ENCODE measurements at places on chromosomes 1 and 21.

DNA sequence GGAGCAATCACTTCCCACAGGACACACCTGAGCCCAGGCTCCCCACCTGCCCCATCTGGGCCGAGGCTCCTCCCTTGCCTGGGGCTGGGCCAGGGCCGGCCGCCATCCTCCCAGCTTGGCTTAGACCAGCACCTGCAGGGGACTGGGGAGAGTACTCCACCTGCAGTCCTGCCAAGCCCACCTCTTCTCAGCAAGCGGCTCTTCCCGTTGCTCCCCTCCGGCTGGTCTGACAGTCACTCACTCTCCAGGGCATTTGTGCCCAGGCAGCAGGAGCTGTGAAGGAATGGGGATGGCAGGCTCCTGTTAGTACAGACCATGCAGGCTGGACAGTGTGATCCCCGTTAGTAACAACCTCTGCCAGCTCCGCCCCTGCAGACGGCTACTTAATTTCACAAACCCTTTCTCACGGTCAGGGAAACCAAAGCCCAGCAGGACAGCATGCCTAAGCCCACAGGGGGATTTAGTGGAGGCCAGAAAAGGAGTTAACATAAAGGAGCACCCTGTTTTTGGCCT lies at the start of gene FYB2:
TSS of gene FYB2 (minus strand) at position 18 of the 513 bp plus-strand sequence. CDS start 114 bp downstream, outside the sequence.
- DNase-seq, result no peak

GRCh38 chr1:175075572-175076568 lies 8.2 kb downstream of the TNN start:
- no peak for DNase-seq

- no peak for DNase-seq
Measured at GRCh38 chr1:193176788-193177187, 9.6 kb downstream of the B3GALT2 start.

DNA sequence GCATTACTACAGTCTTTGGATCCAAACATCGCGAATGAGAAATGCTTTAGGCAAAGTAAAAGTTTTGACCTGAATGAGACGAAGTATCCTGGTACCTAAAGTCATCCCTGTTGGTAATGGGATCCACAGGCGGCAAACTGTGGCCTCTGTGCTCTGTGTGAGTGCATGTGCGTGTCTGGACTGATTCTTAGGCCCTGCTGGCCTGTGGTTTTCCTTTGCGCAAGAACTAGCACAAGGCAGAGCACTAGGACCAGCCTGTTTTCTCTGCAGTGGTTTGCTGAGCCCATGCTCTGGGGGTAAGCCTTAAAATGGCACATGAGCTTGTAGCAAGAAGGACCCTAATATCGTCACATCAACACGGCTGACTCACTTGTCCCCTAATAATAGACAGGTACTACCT lies 251.2 kb downstream of the DSCAM start:
- no peak for DNase-seq

DNA sequence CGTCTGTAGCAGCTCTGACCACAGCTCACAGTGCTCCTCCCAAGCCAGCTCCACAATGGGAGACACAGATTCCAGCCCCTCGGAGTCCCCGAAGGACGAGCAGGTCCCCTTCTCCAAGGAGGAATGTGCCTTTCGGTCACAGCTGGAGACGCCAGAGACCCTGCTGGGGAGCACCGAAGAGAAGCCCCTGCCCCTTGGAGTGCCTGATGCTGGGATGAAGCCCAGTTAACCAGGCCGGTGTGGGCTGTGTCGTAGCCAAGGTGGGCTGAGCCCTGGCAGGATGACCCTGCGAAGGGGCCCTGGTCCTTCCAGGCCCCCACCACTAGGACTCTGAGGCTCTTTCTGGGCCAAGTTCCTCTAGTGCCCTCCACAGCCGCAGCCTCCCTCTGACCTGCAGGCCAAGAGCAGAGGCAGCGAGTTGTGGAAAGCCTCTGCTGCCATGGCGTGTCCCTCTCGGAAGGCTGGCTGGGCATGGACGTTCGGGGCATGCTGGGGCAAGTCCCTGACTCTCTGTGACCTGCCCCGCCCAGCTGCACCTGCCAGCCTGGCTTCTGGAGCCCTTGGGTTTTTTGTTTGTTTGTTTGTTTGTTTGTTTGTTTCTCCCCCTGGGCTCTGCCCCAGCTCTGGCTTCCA lies 22.9 kb upstream of the VPS13D start:
- DNase-seq, result no peak

DNA sequence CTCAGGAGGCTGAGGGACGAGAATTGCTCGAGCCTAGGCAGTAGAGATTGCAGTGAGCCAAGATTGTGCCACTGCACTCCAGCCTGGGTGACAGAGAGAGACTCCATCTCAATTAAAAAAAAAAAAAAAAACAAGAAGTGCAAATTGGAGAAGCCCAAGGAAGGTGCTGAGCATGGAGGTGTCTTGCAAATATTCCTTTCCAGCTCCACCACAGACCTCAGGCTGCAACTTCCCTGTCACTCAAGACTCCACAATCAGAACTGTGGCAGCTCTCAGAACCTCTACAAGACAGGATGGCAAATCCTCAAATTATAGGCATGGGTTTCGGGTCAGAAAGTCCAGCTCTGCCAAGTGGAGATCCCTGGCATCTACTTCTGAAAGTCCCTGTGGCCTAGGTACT lies 104.4 kb upstream of the TIAM1 start:
- DNase-seq, result no peak

DNA sequence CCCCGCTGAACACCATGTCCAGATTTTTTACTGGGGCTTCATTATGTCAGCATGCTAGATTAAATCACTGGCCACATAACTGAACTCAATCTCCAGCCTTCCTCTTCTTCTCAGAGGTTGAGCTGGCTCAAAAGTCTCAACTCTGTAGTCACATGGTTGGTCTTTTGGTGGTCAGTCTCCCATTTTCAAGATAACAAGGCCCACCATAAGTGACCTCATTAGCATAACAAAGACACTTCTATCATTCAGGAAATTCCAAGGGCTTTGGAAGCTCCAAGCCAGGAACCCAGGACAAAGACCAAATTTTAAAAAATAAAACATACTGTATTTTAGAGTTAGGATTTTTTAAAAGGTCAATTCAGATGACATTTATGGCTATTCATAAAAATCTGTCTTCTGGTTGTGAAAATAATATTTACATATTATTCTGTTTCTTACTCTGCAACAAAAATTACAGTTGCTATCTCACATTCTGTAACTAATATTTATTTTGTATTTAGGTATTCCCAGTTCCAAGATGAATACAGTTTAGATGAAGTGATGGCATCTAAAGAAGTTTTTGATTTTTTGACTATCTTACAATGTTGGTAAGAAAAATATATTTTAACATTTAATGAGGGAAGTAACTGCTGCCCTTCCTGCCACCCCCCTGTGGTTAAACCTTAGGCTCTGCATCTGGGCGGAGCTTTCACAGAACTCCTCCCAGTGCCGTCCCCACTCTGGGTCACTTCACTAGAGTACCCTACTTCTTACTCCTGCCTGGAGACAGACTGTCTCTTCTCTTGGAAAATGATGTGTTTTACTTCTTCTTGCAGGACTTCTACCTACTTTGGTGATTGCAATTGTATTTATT lies 49.3 kb downstream of the SCP2 start:
- DNase-seq, result no peak

DNA sequence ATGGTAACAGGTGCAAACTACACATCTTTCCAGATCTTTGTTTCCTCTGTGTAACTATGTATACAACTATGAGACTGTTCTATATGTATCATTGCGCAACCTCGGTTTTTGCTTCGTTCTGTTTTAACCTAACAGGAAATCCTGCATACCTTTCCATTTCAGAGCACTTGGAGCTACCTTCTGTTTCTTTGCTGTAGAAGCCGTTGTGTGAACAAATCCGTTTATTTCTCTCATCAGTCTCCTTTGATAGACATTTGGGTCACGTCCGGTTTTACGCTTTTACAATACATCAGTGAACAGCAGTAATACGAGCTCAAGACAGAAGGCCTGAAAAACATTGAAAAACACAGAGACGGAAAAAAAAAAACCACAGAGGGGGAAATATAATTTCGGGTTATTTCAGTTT lies 10.5 kb downstream of the ATP5IF1 start:
- DNase-seq, result no peak

DNA sequence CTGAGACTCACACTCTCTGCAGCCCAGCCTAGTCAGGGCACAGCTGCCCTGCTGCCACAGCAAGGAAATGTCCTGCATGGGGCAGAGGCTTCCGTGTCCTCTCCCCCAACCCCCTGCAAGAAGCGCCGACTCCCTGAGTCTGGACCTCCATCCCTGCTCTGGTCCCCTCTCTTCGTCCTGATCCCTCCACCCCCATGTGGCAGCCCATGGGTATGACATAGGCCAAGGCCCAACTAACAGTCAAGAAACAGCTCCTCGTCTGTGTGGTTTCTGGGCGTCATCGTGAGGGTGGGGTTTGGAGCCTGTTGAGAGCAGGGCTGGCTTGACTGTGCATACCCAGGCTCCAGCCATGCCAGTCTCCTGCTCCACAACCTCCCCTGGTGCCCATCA lies 19.5 kb downstream of the FAAH start:
- DNase-seq, result no peak

GRCh38 chr1:170929412-170929834 lies 5.9 kb upstream of the MROH9 start:
- no peak for DNase-seq

DNA sequence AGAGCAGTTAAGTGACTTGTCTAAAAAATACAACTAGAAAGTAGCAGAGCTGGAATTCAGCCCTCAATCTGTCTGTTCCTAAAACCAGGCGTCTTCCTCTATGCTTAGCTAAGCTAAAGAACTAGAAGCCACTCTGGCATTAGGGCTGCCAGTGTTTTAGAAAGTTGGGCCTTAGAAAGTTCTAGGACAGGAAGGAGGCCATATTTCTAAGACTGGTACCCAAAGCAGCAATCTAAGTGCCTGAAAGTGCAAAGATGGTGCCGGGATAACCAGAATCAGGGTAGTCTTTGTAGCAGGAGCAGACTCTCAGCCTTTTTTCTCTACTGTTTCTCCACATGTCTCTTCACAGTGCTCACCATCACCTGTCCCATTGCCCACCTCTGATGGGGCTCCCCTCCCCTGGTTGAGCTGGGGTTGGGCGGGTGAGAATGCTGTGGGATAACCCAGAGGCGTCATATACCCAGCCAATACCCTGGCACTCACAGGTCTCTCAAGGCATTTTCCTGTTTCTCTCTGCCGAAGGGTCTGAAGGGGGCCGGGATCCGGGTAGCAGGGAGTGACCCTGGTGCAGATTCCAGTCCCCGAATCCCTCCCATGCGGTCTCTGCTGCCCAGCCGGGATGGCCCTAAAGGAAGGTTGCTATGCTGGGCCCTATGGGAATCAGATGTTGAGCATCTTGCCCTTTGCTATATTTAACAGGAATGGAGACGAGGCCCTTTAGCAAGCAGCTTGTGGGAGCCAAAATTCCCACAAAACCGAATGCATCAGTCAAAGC lies 1.1 kb upstream of the RCSD1 start:
- no peak for DNase-seq

- DNase-seq, result no peak
Measured at GRCh38 chr21:14995695-14996490, 68.9 kb downstream of the NRIP1 start.

Measured in NCI-H524 (cell line).